NCI-H748 treated with DMSO at 0.1 percent for 48 hours (cell line): ENCODE measurements at places on chromosomes 2 and 18.

- DNase-seq, result no peak
These were observed 12.8 kb downstream of the PSMD1 start for GRCh38 chr2:231069379-231070054.

GRCh38 chr2:134231965-134232340, 21.9 kb upstream of the MGAT5 start:
- DNase-seq, result no peak

DNA sequence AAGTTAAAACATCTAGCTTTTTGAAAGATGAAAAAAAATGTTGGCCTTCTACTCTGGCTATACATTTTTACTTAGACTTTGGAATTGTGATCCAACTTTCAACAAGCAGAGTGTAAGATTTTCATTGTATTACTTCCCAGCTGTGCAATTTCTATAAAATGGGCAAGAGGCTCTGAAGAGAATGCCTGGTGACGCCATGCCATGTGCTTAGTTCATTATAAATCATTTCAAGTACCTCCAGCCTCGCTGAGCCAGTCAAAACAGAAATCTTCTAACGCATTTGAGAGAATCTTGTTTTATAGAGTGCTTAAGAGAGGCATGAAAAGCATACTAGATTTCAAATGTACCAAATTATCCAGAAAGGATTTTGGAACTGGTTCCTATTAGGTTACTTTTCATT, 10.1 kb upstream of the STK17B start:
- DNase-seq, result no peak

DNA sequence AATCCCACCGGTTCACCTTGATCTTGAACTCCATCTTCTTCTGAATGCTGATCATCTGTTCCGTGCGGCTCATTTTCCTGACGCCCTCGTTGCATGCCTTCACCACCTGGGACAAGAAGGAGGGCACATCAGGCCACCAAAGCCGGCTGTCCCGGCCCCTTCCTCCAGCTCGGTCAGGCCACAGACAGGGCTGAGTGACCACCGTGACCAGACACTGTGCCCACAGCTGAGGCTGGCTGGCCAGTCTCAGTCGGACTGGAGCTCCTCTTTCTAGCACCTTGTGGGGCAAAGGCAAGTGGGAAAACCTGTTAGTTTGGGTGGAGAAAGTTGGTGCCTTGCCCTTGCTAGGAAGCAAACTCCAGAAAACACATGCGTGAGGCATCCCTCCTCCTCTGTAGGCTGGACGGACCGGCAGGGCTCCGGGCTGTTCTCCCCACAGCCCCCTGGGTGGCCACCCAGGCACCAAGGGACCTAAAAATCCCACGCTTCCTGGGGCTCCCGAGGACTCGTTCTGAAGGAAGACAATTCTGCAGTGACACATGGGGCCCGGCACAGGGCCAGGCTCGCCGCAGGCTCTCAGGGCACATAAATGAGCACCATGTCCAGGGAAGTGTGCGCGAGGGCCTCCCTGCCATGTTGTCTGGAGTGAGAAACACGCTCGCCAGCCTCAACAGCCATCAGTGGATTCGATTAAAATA, 15.3 kb downstream of the SNORC start:
- DNase-seq, result no peak

GRCh38 chr2:230137902-230138539, 69.3 kb upstream of the SLC16A14 start:
- no peak for DNase-seq

DNA sequence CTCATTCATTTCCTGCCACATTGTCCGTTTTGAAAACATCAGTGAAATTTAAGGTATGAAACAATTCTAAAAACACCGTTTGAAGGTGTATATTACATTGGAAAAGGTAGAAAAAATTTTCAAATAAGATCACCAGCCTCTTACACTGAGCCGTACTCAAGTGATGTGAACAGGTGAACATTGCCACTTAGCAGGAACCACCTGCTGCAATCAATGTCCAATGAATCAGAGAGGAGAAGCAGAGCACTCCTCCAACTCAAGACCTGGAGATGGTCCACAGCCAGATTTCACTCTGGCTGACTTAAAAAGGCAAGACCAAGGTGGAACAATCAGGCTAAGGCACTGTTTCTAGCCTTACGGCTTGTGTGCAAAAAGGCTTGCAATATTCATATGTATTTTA, 110.3 kb upstream of the TTN start:
- DNase-seq, result no peak

DNA sequence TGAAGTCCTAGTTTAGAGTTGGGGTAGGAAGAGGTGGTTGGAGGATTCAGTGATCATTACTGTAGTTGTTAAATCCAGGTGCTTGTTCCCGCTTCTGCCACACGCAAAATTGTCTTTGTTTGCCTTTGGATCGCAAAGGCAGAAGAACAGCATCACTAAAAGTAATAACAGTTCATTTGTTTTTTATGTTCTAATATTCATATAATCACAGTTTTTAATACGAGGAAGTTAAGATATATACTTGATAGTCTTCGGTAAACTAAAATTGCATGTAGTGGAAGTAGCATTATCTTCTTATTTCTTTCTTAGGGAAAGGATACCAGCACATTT, 365 bp downstream of the NDUFB3 start:
- no peak for DNase-seq

DNA sequence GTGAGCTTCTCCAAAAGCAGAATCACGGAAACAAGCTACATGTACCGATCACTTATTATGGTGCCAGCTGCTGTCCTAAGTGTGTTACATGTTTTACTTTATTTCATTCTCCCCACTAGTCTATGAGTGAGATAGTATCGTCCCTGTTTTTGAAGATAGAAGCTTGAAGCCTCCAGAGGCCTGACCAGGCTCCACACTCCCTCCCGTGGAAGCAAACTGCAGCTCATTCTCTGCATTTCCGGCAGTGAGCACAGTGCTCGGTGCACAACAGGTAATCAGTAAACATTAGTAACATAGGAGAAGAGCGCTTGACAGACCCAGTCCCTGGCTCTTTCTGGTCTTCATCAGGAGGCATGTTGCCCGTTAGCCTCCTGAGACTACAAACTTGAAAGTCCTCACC, 72.9 kb downstream of the ZBTB7C start:
- no peak for DNase-seq

DNA sequence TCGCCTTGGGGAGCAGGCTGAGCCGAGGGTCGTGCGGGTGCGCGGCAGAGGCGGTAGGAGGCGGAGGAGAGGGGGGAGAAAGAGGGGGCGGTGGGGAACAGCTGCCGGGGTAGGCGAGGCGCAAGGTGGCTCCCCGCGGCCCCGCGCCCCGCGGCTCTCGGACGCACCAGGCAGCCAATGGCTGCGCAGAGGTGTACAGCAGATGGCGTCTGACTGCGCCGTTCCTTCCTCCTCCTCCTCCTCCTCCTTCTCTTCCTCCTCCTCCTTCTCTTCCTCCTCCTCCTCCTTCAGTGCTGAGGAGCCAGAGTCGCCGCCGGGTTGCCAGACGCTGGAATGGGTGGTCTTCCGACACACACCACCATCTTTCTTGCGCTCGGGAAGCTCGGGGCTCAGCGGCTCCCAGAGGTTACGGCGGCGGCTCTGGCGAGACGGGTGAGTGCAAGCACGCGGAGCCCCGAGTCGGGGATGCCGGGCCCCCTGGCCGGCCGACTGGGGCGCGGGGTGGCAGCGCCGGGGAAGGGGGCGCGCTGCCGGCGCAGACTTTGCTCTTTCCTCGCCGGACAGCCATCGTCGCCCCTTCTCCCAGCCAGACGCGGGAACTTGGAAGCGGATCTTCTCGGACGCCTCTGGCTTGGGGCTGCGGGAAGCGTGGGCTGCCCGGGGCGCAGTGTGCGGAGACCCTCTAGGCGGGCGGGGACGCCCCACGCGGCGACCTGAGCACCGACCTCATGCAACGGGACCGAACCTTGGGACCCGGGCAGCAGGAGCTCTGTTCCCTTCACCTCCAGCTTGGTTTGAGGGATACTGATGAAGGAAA, at the start of gene THSD7B:
TSS of gene THSD7B (plus strand) at position 290 of the 817 bp plus-strand sequence. CDS start 116,634 bp downstream, outside the sequence.
- DNase-seq, result no peak

GRCh38 chr2:69007603-69008002, 5.4 kb upstream of the ANTXR1 start:
- DNase-seq, result no peak

DNA sequence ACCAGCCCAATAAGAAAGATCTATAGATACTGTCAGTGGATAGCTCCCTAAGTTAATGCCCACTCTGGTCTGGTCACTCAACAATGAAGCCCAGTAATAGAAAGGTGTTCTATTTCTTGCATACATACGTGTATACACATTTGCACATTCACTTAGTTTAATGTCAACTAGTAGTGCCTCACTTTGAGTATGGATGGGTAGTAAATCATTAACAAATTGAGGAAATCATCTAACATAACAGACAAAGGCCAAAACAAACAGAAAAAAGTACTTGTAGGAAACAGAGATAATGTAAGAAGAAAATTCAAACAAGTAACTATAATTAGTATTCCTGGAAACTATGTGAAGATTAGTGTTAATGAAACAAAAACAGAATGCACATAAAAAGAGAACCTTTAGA, 13.3 kb upstream of the CCDC195 start:
- DNase-seq, result no peak

- no peak for DNase-seq
These were observed 126.1 kb downstream of the THADA start for GRCh38 chr2:43469713-43470112.

DNA sequence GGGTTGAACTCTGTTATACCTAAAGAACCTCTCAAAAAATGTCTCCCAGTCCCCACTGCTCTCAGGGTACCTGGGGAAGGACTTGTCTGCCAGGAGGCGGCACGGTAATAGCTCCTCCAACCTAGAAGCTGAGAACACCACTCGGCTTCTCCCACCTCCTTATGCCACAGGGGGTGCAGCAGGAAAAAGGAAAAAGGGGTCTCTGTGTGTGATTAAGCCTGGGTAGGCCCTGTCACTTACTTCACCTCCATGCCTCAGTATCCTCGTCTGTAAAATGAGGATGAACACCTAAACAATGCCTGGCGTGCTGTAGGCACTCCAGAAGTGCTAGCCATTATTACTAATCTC, 76.6 kb downstream of the EMX1 start:
- no peak for DNase-seq
